H4 (cell line): ENCODE measurements at places on chromosomes 5 and 9. TPM values are rescaled to one million over a fixed set of nuclear protein-coding genes. Genes with fewer than 3 reads are reported as not detected.

GRCh38 chr5:102737805-102738469 is 17.2 kb upstream of the PAM start:
- DNase-seq, result no peak

GRCh38 chr9:4335631-4336030 is 35.8 kb upstream of the GLIS3 start:
- no peak for DNase-seq

DNA sequence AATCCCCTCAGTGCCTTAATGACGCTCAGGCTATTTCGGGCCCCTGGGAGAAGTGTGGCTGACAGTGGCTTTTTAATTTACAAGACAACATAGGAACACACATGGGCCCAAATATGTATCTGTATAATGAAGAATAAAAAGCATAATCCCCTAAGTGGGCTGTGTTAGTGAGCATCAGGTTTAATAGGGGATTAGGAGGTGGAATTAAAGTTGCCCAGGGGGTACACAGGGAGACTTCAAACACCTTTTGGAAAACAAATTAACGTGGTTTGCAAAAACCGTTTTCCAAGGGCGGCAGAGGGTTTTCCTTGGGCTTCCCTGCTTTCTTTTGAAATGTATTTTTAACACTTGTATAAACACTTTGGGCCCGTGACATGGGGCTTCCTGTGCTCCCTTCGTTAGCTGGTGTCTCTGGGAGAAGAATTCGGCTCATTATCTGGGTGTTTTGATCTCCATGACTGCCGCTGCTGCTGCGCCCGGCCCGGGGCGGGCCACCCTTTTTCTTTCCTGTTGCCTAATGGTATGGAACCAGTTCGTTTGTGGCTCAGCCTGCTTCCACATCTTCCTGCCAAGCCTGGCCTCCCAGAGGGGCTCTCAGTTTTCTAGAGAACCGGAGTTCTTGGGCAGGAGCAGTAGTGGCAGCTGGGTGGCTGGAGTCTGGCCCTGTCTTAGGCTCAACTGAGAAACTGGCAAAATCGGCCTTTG is 173.0 kb downstream of the MACROH2A1 start:
- DNase-seq, result no peak

DNA sequence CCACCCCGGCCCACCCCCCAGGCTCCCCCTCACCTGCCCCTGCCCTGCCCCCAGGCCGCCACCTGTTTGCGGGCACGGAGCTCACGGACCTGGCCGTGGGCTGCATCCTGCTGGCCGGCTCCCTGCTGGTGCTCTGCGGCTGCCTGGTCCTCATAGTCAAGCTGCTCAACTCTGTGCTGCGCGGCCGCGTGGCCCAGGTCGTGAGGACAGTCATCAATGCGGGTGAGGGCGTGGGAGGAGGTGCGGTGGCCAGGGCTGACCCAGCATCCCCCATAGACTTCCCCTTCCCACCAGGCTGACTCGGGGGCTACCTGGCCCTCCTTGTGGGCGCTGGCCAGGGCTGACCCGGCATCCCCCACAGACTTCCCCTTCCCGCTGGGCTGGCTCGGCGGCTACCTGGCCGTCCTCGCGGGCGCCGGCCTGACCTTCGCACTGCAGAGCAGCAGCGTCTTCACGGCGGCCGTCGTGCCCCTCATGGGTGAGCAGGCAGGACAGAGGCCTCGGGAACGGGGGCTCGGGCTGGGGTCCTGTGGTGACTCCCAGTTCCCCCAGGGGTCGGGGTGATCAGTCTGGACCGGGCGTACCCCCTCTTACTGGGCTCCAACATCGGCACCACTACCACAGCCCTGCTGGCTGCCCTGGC is 3.5 kb downstream of the SLC34A3 start:
- no peak for DNase-seq

- DNase-seq, result no peak
Measured at GRCh38 chr9:8205576-8205975, 406.0 kb upstream of the DMAC1 start.

- no peak for DNase-seq
Measured at GRCh38 chr5:980001-980588, 28.5 kb upstream of the NKD2 start.

DNA sequence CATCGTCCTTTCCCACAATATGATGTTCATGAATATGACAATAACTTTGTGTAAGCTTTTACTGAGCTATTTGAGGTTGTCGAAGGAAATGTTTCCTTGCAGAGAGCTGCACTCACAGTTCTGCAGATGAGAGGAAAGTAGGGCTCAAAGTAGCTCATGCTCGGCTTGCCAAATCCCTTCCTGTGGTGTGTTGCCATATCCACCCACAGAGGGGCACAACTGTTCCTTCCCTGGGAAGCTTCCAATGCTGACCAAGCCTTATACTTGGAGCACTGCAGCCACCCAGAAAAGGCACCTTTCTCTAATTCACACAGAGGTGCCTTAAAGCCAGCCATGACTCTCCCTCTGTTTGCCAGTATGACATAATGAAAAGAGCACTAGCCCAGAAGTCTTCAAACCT is 390.3 kb downstream of the CAAP1 start:
- DNase-seq, result no peak

GRCh38 chr5:107570805-107571531 is 99.8 kb downstream of the EFNA5 start:
- DNase-seq, result peak; percentile 50

The DNAH5 gene
- total RNA-seq, result 1.5 TPM in 2 replicates

The PCDHB4 gene
- total RNA-seq, result 0.21 TPM in 1 of 2 replicates, not detected in the other

The RICTOR gene
- total RNA-seq, result 11.9 and 12.2 TPM in 2 replicates
